ENCODE measurements at places on chromosomes 5 and 9.

- DNase-seq: peak; percentile 75
Observed at GRCh38 chr5:68464424-68464823, 248.9 kb downstream of the PIK3R1 start.

DNA sequence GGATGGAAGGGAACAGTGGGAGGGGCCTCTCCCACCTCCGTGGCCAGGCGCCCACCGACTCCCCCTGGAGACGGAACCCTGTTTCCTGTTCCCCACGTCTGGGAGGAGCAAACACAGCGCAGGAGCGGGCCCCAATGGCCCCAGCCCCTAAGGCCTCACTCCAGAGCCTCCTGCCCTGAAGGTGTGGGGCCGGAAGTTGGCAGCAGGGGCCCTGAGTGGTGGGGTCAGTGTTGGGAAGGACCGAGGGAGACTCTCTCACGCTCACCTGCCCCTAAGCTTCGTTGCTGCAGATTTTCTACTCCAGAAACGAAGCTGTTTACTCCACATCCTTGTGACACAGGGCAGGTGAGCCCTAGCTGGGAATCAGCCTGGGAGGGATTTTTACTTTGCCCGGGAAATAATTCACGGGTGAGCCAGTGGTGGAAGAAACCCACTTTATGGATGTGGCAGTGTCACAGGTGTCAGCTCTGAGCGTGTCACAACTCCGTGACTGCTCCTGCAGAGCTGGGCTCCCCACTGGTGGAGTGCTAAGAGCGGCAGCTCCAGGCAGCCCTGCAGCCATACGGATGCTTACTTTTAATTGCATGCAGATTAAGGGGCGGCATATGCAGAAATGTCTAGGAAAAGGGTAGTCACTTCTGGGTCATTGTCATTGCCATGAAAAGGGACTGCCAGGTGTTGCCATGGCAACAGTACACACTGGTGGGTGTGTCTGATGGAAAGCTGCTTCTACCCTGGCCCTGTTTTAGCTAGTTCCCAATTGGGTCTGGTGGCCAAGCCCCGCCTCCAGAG is 77.5 kb upstream of the OLFM1 start:
- no peak for DNase-seq

- peak; percentile 71 for DNase-seq
Observed at GRCh38 chr9:1604942-1605560, 410.1 kb upstream of the SMARCA2 start.

- DNase-seq: no peak
Observed at GRCh38 chr5:179337796-179338676, 7.2 kb downstream of the ADAMTS2 start.

GRCh38 chr5:179315356-179315890 is 29.8 kb downstream of the ADAMTS2 start:
- no peak for DNase-seq

- DNase-seq: no peak
Observed at GRCh38 chr5:180018347-180019060, 53.1 kb downstream of the RNF130 start.

GRCh38 chr9:89661956-89662717 is 57.3 kb downstream of the GADD45G start:
- no peak for DNase-seq

DNA sequence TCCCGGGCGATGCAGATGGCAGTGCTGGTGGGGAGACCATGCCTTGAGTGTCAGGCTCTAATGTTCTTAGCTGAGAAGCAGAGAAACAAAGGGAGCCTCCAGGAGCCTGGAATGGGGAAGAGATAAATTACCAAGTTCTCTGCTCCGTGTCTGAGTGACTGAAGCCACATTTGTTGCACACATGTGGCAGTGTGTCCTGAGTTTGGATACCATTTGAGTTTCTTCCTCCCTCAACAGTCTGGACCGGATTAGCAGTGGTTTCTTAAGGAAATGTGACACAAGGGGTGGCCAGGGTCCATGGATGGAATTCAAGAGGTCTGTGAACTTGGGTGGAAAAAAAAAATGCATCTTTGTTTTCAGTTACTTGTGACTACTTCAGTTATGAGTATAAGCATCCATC is 50.7 kb upstream of the GARNL3 start:
- no peak for DNase-seq

GRCh38 chr5:62560786-62561185 is 17.8 kb upstream of the LRRC70 start:
- DNase-seq: no peak

GRCh38 chr9:27203783-27204182 is 93.2 kb downstream of the EQTN start:
- DNase-seq: no peak

DNA sequence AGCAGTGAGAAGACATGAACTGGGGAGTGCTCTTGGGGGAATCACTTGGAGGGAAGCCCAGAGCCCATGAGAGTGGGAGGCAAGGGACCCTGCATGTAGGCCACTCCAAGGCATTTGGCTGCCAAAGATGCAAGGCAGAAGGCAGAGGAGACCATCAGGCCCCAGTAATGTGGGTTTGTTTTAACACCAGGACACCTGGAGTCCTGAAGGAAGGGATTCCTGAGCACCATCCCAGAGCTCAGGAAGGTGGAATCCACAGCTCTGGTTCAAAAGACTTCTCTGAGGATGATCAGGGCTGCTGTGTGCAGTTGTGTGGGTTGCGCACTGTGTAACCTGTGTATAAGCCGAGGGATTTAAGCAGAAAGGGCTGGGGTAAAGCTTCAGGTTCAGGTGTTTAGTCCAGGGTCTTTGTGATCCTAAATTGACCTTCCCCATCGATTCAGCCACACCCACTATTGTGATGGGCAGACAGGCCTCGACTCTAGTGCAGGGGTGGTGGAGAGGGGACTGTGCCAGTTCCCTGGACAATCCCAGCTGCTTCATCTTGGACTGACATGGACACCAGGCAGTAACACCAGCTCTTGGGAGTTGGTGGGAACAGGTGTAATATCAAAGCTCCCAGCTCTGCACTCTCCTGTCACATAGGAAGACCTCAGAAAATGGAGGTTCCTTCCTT is 11.0 kb downstream of the B4GALT7 start:
- no peak for DNase-seq

GRCh38 chr9:137727716-137728115 is 108.9 kb downstream of the EHMT1 start:
- no peak for DNase-seq

DNA sequence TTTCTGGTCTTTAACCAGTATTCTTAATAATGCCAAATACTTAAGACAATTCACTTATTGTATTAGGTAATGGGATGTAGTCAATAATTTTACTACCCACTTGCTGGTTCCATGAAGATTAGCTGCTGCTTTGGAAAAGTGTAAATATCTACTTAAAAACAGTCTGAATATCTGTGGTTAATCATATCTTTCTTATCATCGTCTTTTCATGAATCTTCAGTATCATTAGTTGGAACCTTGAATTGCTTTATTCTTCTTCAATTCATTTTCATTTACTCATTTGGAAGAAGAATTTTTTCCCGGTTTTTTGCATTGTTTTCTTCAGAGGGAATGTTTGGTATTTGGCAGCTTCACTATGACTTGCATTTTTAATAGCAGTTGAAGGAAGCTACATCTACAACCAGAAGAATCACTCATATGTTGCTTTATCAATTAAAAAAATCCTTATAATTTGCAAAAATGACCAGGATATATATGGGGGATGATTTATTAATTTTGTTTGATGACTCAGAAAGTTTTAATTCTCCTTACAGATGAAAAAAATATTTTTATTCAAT is 1398.3 kb upstream of the CDH6 start:
- DNase-seq: no peak

GRCh38 chr5:142315096-142315900 is 9.5 kb downstream of the SPRY4 start:
- no peak for DNase-seq

GRCh38 chr5:93320920-93321445 is 260.0 kb downstream of the NR2F1-AS1 start:
- no peak for DNase-seq

GRCh38 chr5:1155191-1156032 is 43.5 kb upstream of the SLC12A7 start:
- DNase-seq: no peak

GRCh38 chr5:113336975-113337374 is 97.8 kb downstream of the TSSK1B start:
- peak; percentile 77 for DNase-seq

DNA sequence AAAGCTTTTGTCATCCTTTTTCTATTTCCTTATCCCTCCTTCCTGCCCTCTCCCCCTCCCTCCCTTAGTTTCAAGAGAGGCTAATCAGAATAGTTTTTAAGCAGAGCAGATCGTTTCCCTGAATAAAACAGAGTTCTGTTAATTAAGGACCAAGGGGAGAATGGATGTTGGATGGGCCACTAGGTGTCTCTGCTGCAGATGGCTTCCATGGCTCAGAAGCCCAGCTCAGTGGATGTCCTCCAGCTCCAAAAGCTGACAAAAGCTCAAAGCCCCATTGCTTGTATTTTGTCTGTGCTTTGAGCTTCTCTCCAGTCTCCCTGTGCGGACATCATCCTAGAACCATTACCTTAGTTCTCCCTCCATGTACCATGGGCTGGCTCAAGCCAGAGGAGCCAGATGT is 21.0 kb upstream of the NPR3 start:
- no peak for DNase-seq

DNA sequence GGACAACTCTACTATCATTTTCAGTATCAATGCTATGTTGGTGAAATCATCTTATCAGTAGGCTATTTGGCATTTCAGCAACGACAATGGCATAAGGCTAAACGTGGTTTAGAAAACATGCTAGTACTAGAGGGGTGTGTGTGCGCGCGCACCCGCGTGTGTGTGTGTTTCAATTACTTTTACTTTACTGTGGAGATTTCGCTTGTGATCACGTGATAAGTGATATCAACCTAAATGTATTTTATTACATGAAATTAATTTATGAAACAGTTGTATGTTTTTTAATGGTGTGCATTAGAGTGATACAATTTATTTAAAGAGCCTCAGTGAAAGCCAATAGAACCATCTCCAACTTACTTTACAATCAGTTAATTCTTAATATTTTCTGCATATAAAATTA is 587.9 kb upstream of the ITGA1 start:
- no peak for DNase-seq

GRCh38 chr5:139413153-139413552 is 9.3 kb upstream of the SPATA24 start:
- DNase-seq: no peak

GRCh38 chr5:40401284-40402006 is 278.3 kb upstream of the PTGER4 start:
- DNase-seq: no peak

DNA sequence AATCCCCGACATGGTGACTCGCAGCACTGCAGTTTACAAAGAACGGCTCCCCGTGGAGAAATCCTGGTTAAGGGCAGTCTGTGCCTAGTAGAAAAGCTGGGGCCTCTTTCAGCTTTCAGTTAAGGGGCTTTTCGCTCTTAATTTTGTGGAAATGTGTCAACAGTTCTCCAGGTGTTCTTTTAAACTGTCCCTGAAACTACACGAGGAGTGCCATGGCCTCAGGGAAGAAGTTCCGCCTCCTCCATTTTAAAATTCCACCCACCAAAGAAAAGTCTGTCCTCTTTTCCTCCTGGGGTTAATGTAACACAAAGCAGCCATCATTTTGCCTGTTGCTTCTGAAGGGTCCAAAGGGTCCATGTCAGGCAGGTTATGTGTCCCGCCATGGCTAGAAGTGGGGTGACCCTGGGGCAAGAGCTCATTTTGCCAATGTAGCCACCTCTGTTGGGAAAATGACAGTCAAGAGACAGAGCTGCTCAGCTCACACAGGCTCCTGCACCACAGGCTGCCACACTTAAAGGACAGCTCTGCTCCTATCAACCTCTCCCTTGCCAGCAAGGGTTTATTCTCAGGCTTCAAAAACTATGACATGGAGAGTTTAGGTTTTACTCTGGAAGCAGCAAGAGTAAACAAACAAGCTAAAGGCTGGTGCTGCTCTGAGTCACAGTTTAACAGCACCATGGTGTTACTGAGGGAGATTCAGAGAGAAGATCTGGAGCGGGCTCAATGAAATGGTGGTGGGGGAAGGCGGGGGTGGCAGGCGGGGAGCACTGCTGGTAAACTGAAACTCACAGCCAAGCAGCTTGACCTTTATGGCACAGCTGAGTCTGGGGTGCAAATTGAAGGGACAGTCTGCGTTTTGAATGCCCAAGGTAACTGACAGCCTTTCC is 3.2 kb downstream of the WHRN start:
- DNase-seq: no peak

DNA sequence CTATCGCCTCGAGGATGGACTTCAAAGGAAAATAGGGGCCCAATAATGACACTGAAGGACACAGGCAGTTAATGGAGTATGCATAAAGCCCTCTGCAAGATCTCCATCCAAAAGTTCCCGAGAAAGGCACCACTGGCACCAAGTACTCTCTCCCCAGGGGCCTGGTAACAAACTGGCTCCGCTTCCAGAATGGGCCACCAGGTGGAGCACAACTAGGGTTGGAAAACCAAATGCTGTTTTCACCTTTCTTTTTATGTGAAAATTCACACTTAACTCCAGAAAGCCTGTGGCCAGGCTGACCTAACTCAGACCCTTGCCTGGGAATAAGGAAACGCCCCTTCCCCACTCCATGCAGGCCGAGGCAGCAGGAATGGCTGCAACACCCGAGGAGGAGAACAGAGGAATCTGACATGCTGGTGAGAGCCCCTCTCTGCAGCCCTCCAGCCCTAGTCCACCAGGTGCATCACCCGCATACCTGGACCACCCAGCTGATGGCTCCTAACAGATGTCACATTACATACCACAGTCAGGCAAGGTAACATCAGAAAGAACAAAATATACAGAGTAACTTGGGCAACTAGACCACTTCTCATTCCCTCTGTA is 42.8 kb downstream of the CAMSAP1 start:
- peak; percentile 29 for DNase-seq

DNA sequence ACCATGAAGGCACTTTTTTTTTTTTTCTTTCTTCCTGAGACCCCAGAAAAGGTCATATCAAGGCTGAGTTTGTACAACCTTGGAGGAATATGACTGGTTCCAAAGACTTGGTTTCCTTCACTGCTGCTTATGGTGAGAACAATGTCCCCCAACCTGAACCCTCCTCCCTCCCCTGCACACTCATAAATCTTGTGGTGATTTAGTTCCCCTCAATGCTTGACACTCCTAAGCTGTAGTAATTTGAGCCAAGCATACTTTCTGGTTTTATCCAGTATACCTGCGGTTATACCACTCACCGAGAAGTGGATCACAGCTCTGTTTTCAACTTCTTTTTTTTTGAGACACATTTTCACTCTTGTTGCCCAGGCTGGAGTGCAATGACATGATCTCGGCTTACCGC is 149.9 kb upstream of the KLF4 start:
- DNase-seq: peak; percentile 87

- DNase-seq: peak; percentile 31
Observed at GRCh38 chr5:150195736-150196485, 6.0 kb downstream of the SLC6A7 start.

- DNase-seq: no peak
Observed at GRCh38 chr5:140403613-140404012, 2.0 kb downstream of the ANKHD1 start.

DNA sequence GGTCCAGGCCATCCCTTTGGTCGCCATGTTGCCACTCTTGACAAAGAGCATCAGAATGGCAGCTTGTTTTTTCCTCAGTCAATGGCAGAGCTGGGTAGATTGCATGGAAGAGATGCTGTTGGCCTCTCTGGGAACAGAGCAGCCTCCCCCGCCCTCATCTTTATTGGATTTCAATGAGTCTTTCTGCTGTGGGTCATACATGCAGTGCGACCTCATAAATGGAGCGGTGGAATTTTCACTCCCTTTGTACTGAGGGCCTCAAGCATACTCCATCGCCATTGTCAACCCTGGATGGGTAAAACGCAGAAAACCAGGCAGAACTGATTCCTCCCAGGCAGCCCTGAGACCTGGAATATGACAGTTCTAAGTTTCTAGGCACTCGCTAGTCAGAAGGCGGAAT is 71.8 kb downstream of the ZNF618 start:
- no peak for DNase-seq
